ENCODE measurements at places on chromosomes 12 and 14. TPM values are rescaled to one million over a fixed set of nuclear protein-coding genes. Genes with fewer than 3 reads are reported as not detected.

DNA sequence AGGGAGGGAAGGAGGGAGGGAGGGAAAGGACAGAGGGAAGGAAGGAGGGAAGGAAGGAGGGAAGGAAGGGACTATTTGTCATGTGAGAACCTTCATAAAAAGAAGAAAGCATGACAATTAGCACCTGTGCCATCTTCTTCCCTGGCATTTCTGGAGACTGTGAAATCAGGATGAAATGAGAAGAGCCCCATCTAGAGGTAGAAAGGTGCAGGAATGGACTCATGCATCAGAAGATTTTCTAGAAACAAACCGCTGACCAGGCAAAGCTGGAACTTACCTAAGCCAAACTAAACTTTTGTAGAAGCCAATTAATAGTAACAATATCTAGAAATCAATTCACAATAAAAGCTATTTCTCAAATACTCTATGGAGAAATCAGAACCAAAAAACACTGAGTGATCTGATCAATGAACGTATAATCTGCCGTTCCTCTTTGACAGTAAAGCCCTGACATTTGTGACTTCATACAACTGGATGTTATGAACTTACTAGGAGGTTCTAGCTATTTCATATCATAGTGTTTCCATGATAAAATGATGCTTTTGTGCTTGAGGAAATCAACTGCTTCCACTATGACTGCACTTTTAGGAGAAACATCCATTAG, 24.4 kb upstream of the CRACR2A start:
- DNase-seq = peak; percentile 70

DNA sequence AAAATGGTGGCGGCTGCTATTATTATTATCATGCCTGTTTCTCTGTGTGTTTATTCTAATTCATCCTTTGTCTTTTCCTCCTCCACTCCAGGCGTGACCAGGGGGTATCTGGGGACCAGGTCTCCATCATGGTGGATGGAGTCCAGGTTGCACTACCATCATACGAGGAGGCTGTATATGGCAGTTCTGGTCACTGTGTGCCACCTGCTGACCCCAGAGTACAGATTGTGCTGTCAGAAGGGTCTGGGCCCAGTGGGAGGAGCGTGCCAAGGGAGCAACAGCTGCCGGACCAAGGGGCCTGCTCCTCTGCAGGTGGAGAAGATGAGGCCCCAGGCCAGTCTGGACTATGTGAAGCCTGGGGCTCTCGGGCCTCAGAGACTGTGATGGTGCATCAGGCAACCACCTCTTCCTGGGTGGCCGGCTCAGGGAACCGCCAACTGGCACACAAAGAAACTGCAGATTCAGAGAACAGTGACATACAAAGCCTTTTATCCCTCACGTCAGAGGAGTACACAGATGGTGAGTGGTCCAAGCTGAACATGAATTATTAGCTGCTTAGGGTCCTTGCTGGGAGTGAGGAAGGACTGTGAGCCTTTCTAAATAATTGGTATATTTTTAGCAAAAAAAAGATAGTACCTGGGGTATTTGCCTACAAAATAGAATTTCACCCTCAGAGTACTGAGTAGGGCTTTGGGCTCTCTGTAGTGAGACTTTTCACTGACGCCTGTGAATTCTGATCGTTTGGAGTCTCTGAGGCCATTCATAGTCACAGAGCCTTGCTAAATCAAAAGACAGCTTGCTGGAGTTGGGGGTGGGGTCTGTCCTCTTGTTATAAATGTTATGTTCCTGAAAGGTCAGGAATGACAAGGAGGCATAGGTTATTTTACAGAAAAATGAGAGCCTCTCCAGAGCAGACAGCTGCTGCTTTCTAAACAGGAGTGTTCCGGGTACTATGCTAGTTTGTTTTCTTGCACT, 58.1 kb upstream of the SRSF5 start:
- DNase-seq = peak; percentile 38

DNA sequence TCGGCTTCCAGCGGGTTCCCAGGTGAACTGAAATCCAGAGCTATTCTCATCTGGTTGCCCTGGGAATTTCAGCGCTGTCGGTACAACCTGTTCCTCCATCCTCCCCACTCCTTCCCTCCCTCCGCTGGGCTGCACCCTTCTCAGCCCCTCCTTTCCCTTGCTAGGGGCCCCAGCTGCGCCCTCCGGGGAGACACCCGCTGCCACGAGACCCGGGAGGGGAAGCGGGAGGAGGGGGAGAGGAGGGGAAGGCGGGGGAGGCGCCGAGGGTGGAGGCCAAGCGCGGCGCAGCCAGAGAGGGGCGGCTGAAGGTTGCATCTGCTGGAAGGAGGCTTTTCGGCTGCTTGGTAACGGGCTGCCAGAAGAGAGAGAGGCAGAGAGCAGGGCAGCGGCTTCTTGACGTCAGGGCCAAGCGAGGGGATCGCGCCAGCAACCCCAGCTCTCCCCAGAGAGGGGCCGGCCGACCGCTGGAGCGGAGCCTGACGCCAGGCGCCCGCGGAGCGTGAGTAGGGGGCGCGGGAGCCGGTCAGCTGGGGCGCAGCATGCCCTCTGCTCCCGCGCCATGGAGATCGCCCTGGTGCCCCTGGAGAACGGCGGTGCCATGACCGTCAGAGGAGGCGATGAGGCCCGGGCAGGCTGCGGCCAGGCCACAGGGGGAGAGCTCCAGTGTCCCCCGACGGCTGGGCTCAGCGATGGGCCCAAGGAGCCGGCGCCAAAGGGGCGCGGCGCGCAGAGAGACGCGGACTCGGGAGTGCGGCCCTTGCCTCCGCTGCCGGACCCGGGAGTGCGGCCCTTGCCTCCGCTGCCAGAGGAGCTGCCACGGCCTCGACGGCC, at the start of gene KCNA5:
Gene KCNA5, plus strand, starts transcription at position 291 of the 831 bp plus-strand sequence. Its CDS starts 269 bp downstream, at position 560.
- DNase-seq = no peak

GRCh38 chr14:89042021-89042420, 217.6 kb downstream of the TTC8 start:
- peak; percentile 4 for DNase-seq

DNA sequence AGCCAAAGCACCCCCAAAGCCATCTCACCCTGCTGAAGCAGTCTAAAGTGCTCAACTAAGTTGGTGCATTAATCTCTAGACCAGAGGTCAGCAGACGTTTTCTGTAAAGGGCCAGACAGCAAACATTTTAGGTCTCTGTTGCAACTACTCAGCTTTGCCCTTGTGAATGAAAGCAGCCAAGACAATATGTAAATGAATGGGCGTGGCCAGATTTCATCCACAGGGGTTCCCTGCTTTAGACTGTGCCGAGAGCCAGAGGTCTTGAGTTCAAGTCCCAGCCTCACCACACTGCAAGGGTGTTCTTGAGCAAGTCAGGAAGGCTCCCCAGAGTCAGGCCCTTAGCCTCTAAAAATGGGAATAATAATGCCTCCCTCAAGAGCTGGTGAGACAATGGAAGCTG, 166.2 kb downstream of the CHST11 start:
- DNase-seq = no peak

DNA sequence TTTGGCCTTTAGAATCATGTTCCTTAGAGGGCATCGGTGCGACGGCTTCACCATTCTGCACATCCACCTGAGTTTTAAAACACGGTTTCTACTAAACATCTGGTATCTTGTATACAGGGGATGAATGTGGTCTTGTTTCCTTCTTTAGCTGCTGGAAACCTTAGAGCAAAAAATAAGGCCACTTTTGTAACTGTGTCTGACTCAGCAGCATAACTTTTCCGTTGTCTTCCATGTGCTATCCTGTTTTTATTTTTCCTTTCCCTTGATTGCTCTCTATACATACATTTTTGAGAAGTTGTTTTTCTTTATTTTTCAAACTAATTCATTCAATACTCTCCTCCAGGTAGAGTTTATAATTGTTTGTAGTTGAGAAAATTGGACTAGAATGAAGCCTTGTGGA, 108.8 kb upstream of the PCED1B start:
- no peak for DNase-seq

DNA sequence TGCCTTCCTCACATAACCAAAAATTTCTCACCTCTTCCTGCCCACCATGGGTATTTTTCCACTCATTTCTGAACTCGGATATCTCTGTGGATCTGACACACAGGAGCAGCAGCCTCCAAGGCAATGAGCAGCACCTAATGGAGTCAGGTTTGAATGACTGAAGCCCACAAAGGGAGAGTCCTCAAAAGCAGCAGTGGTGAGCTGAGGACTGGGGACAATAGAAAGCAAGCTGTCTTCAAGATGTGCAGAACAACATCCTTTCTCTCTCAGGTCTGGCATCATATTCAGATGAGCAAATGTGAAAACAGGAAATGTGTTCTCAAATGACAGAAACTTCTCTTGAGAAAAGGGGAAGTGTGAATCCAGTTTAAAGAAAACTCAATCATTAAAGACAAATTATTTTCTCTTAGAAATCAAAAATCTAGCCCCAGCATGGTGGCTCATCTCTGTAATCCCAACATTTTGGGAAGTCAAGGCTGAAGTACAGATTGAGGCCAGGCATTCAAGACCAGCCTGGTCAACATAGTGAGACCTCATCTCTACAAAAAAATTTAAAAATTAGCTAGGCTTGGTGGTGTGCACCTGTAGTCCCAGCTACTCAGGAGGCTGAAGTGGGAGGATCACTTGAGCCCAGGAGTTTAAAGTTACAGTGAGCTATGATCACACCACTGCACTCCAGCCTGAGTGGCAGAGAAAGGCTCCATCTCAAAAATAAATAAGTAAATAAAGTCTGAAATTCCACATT, 54.2 kb downstream of the C12orf42 start:
- no peak for DNase-seq

DNA sequence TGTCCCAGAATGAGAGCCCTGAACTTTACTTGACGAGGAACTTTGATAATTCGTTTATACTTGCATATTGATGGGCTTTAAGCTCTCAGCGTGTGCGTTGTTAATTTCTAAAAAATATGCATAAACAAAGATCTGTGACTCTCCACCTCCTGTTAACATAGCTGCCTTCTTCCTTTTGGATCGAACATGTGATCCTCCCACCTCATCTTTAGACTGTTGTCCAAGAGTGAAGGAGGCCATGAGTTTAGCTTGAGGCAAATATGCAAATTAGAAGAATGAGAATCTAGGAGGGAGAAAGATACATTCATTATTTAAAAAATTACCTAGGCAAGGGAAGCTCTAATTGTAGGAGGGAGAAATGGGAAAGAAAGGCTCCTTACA, 617 bp downstream of the TTC8 start:
- no peak for DNase-seq

DNA sequence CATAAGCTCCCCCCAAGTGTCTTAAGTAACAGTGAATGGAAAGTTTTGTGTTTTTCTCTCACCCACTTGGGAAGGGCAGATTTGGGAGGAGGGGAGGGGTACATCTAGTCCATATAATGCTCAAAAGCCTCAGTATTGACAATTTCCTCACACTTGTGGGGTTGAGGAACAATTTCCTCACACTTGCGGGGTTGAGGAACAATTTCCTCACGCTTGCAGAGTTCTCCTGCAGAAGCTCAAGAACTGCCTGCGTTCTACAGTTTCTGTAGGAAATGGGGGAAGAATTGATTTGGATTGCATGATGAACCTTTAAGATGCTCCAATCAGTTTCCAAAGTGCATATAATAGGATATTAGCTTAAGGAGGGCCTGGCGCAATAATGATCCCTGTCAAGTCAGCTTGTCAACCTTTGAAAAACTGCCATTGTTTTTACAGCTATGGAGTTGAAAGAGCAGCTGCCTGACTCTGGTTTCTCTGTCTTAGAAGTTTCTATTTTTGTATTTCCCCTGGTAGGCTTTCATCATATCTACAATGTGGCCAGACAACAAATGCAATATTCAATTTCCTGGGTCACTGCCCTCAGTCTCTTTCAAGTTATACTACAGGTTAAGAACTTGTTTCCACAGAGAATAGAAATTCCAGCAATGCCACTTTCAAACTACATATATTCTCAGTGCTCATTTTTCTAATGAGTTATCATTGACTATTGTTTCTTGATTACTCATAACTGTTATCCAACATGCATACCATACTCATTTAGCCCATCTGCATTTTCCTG, 66.5 kb downstream of the PLEKHG7 start:
- DNase-seq = no peak

GRCh38 chr12:28172434-28173030, 17.7 kb upstream of the CCDC91 start:
- peak; percentile 75 for DNase-seq

DNA sequence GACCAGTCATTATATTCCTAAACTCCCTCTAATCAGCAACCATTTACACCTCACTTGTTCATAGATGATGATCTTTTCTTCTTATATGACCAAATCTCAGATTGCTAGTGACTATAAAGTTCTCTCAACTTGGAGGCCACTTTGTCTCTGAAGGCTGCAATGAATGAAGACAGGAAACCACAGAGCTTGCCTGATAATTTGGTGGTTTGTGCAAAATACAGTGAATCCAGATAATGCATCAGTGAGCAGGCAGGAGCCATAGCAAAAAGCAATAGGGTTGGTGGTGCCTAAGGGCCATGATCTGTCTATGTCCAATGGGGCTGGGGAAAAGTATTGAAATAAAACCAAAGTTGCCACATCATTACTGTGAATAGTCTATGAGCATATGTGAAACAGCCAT, 123.8 kb upstream of the LRFN5 start:
- no peak for DNase-seq

- peak; percentile 32 for DNase-seq
Observed at GRCh38 chr12:132622437-132623071, 4.0 kb downstream of the P2RX2 start.

DNA sequence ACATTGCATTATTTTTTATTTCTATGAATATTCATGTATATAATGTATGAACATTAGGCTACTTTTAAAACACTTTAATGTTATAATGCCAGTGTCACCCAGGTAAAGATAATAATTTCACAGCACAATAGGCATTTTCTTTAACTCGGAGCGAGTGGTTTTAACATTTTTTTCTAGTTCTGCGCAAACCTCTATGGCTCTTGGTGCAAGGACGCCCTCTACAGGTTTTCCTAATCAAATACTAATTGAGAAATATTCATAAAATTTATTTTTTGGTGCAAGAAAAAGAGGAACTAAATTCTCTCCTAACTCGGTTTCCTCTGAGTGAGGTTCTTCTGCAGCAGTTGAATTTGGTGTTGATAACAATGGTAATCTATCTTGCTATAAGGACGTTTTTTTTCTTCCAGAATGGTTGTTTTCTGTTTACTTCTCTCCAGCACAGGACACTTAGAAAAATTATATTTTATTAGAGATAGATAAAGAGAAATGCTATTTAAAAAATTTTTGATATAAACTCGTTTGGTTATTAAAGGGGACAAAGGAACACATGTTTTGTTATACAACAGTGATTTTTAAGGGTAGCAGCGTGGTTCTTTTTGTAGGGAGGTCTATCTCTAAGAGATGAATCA, 2.4 kb upstream of the WIF1 start:
- peak; percentile 64 for DNase-seq

- no peak for DNase-seq
Observed at GRCh38 chr12:102961466-102961855, 4.0 kb downstream of the ASCL1 start.

DNA sequence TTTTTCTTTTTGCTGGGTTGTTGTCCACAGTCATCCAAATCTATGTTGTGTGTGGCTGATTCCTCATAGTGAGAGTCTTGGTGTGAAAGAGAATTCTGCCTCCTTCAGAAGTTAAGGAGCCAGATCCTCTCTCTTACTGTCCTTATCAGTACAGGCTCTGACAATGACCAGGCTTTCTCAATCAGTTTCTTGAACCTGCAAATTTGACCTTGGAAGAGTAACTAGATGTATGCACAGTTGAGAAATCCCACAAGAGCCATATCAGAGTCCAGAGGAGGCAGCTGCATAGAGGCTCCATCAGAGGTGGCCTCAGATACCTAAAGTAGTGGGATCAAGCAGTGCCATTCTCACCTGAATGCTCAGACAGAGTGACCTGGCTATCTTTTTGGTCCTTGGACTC, 5.5 kb upstream of the GALC start:
- no peak for DNase-seq

The LALBA gene
- total RNA-seq = not detected

The RPL10L gene
- total RNA-seq = not detected

The ASPG gene
- total RNA-seq = not detected

The CCDC38 gene
- total RNA-seq = not detected

The STAB2 gene
- not detected for total RNA-seq

The WBP11 gene
- 28.8 TPM for total RNA-seq

The ADAMTS20 gene
- not detected for total RNA-seq

Measured in HT-29 (cell line).